ENCODE measurements at places on chromosomes 3 and 15. TPM values are rescaled to one million over a fixed set of nuclear protein-coding genes. Genes with fewer than 3 reads are reported as not detected.

- no peak overlapping the region for H3K4me3 ChIP-seq
- H3K36me3 ChIP-seq: peaks cover 2% of the 10 kb centered on the region
- no peak overlapping the region for H3K27ac ChIP-seq
- DNase-seq: no peak
- H3K27me3 ChIP-seq: no peaks in the 10 kb centered on the region
- peaks cover 11% of the 10 kb centered on the region for H3K4me1 ChIP-seq
Measured at GRCh38 chr3:150421256-150421655, 13.2 kb downstream of the TSC22D2 start.

DNA sequence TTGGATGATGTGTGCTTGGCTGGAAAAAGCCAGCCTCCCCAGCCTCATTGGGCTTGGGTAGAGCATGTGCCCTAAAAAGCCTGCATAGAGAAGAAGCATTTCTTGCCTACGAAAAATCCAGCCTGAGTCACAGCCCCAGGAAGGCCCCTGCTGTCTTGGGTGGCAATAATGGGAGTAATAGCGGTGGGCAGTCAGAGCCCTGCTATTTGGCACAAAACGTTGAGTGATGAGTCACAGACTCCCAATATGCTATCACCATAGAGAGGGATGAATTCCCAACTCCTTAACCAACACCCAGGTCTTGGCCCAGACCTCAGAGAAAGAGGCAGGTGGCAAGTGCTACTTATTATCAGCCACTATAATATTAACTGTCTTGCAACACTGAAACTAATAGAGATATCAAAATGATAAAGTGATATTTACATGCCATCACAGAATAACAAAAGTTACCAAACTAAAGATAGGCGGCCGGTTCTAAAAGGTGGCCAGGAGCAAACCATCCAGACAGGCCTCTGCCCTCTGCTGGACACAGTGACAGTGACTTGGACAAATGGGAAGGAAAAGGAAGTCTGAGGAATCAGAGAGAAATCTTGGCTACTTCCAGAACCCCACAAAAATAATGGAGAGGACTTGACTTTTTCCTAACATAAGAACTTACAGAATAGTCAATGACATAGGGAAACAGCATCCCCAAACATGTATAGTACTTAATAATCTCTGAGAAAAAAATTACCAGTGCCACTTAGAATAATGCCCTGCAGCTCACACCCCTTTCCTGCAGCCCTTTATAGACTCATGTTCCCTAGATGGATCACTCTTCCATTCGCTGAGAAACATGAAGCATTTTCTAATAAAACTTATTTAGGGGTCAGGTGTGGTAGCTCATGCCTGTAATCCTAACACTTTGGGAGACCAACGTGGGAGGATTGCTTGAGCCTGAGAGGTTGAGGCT lies 51.9 kb upstream of the MUC13 start:
- H3K4me1 ChIP-seq: peaks cover 11% of the 10 kb centered on the region
- peak; percentile 98 for DNase-seq
- H3K4me3 ChIP-seq: no peak overlapping the region

DNA sequence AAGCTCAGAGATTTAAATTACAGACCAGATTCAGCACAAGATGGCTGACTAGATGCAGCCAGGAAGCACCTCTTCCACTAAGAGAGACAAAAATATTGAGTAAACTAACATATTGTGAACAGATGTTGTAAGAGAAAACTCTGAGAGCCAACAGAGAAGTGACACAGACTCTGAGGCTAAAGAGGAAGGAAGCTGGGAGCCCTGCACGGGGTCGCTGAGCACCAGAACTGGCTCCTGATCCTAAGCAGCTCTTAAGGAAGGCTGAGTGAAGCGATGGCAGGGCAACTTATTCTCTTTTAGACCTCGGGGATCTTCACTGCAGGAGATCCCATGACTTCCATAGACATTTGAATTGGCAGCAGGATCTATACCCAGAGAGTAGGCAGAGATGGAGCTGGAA lies 578.0 kb upstream of the GRM7 start:
- H3K4me3 ChIP-seq: no peak overlapping the region
- no peaks in the 10 kb centered on the region for H3K36me3 ChIP-seq
- H3K27ac ChIP-seq: no peak overlapping the region
- H3K4me1 ChIP-seq: no peaks in the 10 kb centered on the region
- no peak for DNase-seq

DNA sequence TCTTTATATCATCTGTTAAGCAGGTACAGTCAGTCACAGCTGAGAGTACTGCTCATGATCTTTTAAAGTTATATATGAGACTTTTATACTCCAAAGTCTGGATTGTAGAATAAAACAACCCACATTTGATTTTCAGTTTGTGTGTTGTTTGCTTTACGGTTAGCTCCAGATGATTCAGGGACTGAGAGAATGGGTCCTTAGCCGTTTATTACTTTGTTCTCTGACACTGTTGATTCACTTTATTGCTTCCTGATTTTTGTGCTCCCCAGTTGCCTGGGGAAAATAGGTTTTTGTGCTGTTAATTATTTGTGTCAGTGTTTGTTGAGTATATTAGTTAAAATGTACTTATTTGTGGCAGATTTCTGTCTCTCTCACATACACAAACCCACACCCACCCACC lies 8.6 kb upstream of the EBLN2 start:
- H3K27me3 ChIP-seq: no peaks in the 10 kb centered on the region
- H3K4me1 ChIP-seq: no peaks in the 10 kb centered on the region
- H3K27ac ChIP-seq: no peak overlapping the region
- H3K4me3 ChIP-seq: no peak overlapping the region
- DNase-seq: no peak

- no peaks in the 10 kb centered on the region for H3K27me3 ChIP-seq
- H3K4me1 ChIP-seq: no peaks in the 10 kb centered on the region
- H3K27ac ChIP-seq: no peak overlapping the region
Measured at GRCh38 chr3:18080198-18080689, 337.8 kb upstream of the TBC1D5 start.

- H3K36me3 ChIP-seq: no peaks in the 10 kb centered on the region
- H3K4me3 ChIP-seq: no peak overlapping the region
- H3K4me1 ChIP-seq: no peaks in the 10 kb centered on the region
- DNase-seq: peak; percentile 8
- no peak overlapping the region for H3K27ac ChIP-seq
- H3K27me3 ChIP-seq: no peaks in the 10 kb centered on the region
Measured at GRCh38 chr3:159244933-159245332, 443.1 kb downstream of the MFSD1 start.

GRCh38 chr3:31116651-31117050 lies 222.2 kb upstream of the GADL1 start:
- DNase-seq: no peak
- no peaks in the 10 kb centered on the region for H3K27me3 ChIP-seq
- no peaks in the 10 kb centered on the region for H3K4me1 ChIP-seq
- H3K36me3 ChIP-seq: no peaks in the 10 kb centered on the region
- H3K4me3 ChIP-seq: no peak overlapping the region

GRCh38 chr3:64533617-64534317 lies 154.0 kb downstream of the ADAMTS9 start:
- H3K27me3 ChIP-seq: no peaks in the 10 kb centered on the region
- H3K4me1 ChIP-seq: no peaks in the 10 kb centered on the region
- H3K4me3 ChIP-seq: peak overlapping the region; percentile 35
- H3K36me3 ChIP-seq: no peaks in the 10 kb centered on the region
- H3K27ac ChIP-seq: no peak overlapping the region

The ZIC1 gene
- total RNA-seq: 0.26 TPM

The LYZL4 gene
- not detected for total RNA-seq

GRCh38 chr15:48064421-48064820 lies 56.4 kb upstream of the SLC24A5 start:
- no peaks in the 10 kb centered on the region for H3K36me3 ChIP-seq
- no peak overlapping the region for H3K27ac ChIP-seq
- no peaks in the 10 kb centered on the region for H3K27me3 ChIP-seq
- H3K4me1 ChIP-seq: peaks cover 3% of the 10 kb centered on the region
- no peak overlapping the region for H3K4me3 ChIP-seq
- no peak for DNase-seq

The SEMA4B gene
- 14.1 TPM for total RNA-seq

The ZNF592 gene
- total RNA-seq: 3.1 TPM

- DNase-seq: no peak
- H3K27ac ChIP-seq: peak overlapping the region; percentile 37
- H3K4me3 ChIP-seq: no peak overlapping the region
- H3K27me3 ChIP-seq: no peaks in the 10 kb centered on the region
Measured at GRCh38 chr15:29870495-29871151, 48.4 kb upstream of the TJP1 start.

The MORC1 gene
- total RNA-seq: not detected

DNA sequence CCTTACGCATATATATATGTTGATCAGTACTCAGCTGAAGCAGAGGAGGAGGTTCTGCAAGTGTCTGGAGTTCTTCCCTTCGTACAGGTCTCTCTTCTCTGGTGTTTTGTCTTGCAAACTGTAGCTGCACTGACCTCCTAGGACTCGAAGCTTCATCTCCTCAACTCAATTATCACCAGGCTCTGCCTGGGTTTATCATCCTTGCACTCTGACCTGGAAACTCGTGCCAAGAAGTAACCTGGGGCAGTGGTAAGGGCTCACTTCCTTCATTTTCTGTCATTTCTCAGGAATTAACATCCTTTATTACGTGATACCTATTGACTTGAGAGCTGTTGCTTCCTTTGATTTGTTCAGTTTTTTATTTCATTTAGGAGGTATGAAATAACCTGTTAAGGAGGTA lies 14.4 kb downstream of the REC114 start:
- no peaks in the 10 kb centered on the region for H3K27me3 ChIP-seq

DNA sequence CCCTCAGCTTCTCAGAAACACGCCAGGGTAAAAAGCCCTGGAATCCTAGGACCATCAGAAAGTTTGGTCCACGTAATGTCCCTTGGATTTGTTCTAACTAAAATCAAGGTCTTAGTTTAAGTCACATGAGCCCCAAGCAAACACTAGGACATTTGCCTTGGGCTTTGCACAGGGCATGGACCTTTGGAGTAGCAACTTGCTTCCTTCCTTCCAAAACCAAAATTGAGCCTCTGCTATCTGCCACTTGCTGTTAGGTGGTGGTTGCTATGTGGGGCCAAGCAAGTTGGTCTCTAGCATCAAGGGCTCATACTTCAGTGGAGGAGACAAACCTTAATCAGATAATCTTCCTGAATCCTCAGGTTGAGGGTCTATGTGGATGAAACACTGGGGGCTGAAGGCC lies 4.0 kb upstream of the DAG1 start:
- peaks cover 18% of the 10 kb centered on the region for H3K4me1 ChIP-seq
- DNase-seq: no peak
- H3K36me3 ChIP-seq: no peaks in the 10 kb centered on the region
- H3K27ac ChIP-seq: no peak overlapping the region
- no peaks in the 10 kb centered on the region for H3K27me3 ChIP-seq
- H3K4me3 ChIP-seq: no peak overlapping the region

The GREM1 gene
- total RNA-seq: 364 TPM

DNA sequence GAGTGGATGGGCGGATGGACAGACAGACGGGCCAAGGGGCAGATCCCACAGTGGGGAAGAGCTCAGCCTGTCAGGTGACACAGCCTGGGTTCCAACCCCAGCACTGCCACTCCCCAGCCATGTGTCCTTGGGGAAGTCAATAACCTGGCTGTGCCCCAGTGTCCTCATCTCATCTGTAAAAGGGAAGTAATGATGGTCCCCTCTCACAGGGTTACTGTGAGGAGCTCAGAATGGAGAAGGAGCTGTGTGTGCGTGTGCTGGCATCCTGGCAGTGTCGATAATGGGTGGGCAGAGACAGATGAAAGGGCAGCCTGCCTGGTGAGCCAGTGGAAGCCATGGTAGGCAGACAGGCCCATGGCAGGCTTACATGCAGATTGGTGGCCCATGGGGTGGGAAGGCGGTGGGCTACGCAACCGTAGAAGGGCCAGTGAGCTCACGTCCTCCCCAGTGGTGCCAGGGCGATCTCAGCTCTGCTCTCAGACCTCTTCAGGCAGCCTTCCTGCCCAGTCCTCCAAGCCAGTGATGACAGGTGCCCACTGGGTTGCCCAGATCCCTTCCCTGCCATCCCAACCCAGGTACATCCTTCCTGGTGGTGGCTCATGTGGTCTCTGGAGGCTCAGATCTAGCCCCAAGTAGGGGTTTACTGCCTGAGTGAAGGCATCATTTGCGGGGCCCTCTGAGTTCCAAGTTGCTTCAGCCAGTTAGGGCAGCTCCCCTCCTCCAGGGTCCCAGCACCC lies 2.3 kb upstream of the DNAJB8 start:
- no peaks in the 10 kb centered on the region for H3K4me1 ChIP-seq
- DNase-seq: no peak
- peaks cover 30% of the 10 kb centered on the region for H3K27me3 ChIP-seq
- H3K27ac ChIP-seq: no peak overlapping the region
- H3K4me3 ChIP-seq: no peak overlapping the region
- H3K36me3 ChIP-seq: no peaks in the 10 kb centered on the region

- H3K27me3 ChIP-seq: no peaks in the 10 kb centered on the region
- peak; percentile 82 for DNase-seq
- no peak overlapping the region for H3K4me3 ChIP-seq
- H3K27ac ChIP-seq: no peak overlapping the region
- H3K4me1 ChIP-seq: no peaks in the 10 kb centered on the region
Measured at GRCh38 chr15:80580106-80580505, 115.0 kb upstream of the ABHD17C start.

DNA sequence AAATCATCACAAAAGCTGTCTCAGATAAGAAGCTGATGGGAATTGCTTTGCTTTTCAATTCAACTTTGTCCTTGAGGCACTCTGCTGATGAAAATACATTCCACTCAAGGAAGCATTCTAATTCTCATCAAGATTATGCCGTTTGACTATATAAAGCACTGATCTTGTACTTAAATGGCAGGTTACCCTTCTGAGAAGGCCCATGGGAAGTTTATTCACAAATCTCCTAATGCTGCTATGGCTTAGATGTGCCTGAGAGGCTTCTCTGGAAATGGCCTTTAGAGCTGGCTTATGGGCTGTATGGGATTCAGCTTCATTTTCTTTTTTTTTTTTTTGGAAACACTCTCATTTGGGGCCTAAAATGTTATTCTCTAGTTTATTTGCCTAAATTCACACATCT lies 69.7 kb upstream of the ARNT2 start:
- H3K4me1 ChIP-seq: no peaks in the 10 kb centered on the region
- DNase-seq: no peak
- H3K4me3 ChIP-seq: no peak overlapping the region
- H3K27ac ChIP-seq: no peak overlapping the region
- no peaks in the 10 kb centered on the region for H3K36me3 ChIP-seq

DNA sequence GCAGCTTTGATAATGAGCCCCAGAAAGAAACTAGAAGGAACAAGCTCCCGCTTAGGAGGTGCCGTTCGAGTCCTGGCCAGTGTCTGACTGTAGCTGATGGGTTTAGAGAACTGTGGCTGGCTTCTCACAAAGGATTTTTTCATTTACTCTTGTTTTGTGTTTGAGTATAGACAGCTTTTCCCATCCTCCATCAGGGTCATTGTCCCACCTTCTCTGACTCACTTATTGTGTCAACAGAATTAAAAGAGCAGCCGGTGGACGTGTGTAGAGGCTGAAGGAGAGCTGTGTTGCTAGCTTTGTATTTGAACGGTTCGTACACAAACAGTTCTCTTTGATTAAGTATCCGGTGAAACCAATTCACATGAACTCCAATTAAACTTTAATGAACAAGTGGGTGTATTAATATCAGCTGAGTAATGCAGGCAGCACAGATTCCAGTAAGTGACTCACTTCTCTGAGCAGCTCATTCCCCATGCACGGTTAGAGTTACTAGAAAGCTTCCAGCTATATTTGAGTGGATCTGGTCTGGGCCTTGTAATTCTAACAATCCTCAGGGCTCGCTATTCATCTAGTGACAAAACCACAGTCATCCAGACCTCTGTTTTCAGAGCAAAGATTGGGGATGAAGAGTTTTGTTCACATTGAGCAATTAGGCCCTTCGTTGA lies 141.0 kb downstream of the LPP start:
- no peaks in the 10 kb centered on the region for H3K27me3 ChIP-seq
- H3K27ac ChIP-seq: peak overlapping the region; percentile 74
- no peak overlapping the region for H3K4me3 ChIP-seq
- peak; percentile 99 for DNase-seq

The RASL12 gene
- total RNA-seq: 50.5 TPM
